HFFc6 (cell line): ENCODE measurements at places on chromosomes 3 and 15. TPM values are rescaled to one million over a fixed set of nuclear protein-coding genes. Genes with fewer than 3 reads are reported as not detected.

The TMC3 gene
- not detected in 3 replicates for total RNA-seq

GRCh38 chr3:159266779-159267178 is 464.9 kb downstream of the MFSD1 start:
- DNase-seq: peak; percentile 37
- no peaks in the 10 kb centered on the region for H3K36me3 ChIP-seq
- peaks cover 11% of the 10 kb centered on the region for H3K27me3 ChIP-seq
- H3K4me3 ChIP-seq: no peak overlapping the region

DNA sequence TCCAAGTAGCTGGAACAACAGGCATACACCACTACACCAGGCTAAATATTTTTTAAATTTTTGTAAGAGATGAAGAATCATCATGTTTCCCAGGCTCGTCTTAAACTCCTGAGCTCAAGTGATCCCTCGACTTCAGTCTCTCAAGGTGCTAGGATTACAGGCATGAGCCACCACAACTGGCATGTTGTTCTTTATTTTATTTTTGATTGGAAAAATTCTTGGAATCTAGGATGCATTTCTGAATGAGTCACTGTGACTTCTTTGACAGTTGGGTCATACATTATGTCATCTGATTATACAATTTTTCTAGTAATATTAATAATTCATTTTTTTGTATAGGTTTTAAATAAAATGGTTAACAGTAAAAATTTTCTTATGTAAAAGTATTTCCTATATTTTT is 870.2 kb downstream of the SI start:
- no peaks in the 10 kb centered on the region; the same call in 1 of the 2 replicates for H3K36me3 ChIP-seq
- no peak overlapping the region for H3K4me3 ChIP-seq
- H3K27me3 ChIP-seq: no peaks in the 10 kb centered on the region

- no peak overlapping the region for H3K27ac ChIP-seq
- H3K4me1 ChIP-seq: no peaks in the 10 kb centered on the region
- no peaks in the 10 kb centered on the region; the same call in 1 of the 2 replicates for H3K27me3 ChIP-seq
- no peaks in the 10 kb centered on the region; the same call in 1 of the 2 replicates for H3K36me3 ChIP-seq
- no peak for DNase-seq
These were observed 102.8 kb downstream of the KCNH8 start for GRCh38 chr3:19250959-19251610.

The ITIH1 gene
- total RNA-seq: not detected in 3 replicates

DNA sequence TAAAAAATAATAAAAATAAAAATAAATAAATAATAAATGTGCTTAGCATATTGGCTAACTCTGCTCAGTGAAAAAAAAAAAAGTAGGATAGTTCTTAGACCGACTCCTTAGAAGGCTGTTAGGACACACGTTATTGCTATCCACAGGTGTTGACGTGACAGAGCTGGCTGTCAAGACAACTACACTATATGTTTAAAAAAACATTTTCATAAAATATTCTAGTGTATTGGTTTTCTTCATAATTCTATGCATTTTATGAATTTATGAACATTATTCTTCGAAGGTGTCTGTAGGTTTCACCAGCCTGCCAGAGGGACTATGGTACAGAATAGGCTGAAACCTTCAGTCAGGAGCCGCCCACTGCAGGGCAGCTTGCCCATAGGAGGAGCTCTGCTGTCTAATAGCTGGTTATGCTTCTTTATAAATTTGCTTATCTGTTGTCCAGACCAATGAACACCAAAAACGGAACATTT is 9.2 kb downstream of the TM4SF1 start:
- DNase-seq: no peak
- peak overlapping the region; percentile 42; the same call in 1 of the 2 replicates for H3K27ac ChIP-seq
- H3K36me3 ChIP-seq: peaks cover 19% of the 10 kb centered on the region
- no peak overlapping the region for H3K4me3 ChIP-seq

DNA sequence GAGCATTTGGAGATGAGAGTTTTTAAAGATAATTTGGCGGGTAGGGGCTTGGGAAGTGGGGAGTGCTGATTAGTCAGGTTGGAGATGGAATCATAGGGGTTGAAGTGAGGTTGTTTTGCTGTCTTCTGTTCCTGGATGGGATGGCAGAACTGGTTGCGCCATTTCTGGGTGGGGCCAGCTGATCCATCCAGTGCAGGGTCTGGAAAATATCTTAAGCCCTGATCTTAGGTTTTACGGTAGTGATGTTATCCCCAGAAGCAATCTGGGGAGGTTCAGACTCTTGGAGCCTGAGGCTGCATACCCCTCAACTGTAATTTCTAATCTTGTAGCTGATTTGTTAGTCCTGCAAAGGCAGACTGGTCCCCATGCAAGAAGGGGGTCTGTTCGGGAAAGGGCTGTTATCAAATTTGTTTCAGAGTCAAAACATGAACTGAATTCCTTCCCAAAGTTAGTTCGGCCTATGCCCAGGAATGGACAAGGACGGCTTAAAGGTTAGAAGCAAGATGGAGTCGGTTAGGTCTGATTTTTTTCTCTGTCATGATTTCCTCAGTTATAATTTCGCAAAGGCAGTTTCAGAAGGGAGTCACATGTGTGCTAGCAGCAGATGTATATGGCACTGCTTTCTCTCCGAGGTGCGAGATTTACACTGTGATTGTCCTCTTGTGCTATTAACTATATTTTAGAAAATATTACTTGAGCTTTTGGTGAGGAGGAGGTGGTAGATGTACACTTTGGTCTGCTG is 540.4 kb downstream of the EDEM1 start:
- DNase-seq: no peak
- no peaks in the 10 kb centered on the region for H3K4me1 ChIP-seq
- H3K27ac ChIP-seq: no peak overlapping the region
- no peaks in the 10 kb centered on the region for H3K36me3 ChIP-seq
- peaks cover 2% of the 10 kb centered on the region; the same call in 1 of the 2 replicates for H3K27me3 ChIP-seq
- no peak overlapping the region for H3K4me3 ChIP-seq

- H3K27ac ChIP-seq: no peak overlapping the region
- H3K4me3 ChIP-seq: no peak overlapping the region
- H3K4me1 ChIP-seq: peaks cover 21% of the 10 kb centered on the region
- H3K36me3 ChIP-seq: no peaks in the 10 kb centered on the region
These were observed 21.0 kb upstream of the LIMD1 start for GRCh38 chr3:45573591-45573990.

DNA sequence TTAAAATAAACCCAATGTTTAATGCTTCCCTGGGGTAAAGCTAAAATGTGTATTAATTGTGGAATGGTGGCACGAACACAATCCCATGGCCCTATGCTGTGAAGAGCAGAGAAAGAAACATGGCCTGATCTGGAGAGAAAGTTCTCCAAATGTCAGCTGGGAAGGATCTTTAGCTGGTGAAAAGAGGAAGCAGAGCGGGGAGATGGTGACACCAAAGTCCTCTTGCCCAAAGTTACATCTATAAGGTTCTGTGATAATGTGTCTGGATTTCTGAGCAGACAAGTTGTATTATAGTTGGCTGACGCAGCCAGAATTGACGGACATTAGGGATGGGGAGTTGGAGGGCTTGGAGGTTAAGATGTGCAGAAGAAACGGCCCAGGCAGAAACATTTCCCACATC is 196.2 kb downstream of the CHST2 start:
- no peak for DNase-seq
- no peaks in the 10 kb centered on the region for H3K36me3 ChIP-seq
- peaks cover 18% of the 10 kb centered on the region for H3K27me3 ChIP-seq
- H3K4me3 ChIP-seq: no peak overlapping the region
- no peak overlapping the region for H3K27ac ChIP-seq
- peaks cover 10% of the 10 kb centered on the region for H3K4me1 ChIP-seq
